ENCODE measurements at places on chromosomes 12 and 14.

- no peak for DNase-seq
Observed at GRCh38 chr12:130987151-130987931, 33.6 kb downstream of the ADGRD1 start.

GRCh38 chr14:92704036-92704804 lies 44.2 kb downstream of the LGMN start:
- no peak for DNase-seq

DNA sequence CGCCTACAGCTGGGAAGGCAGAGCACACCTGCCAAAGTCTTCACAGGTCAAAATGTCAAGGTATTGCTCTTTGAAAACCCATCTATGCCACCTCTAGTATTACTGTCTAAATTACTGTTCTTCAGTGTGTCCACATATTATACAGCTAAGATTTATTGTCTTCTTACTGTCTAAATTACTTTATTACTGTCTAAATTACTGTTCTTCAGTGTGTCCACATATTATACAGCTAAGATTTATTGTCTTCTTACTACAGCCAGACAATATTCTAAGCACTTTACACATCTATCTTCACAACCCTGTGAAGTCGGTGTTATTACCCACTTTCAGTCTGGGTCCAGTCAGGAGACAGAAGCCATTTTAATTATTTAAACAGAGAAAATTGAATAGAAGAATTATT lies 173.9 kb downstream of the MYRFL start:
- DNase-seq: no peak

DNA sequence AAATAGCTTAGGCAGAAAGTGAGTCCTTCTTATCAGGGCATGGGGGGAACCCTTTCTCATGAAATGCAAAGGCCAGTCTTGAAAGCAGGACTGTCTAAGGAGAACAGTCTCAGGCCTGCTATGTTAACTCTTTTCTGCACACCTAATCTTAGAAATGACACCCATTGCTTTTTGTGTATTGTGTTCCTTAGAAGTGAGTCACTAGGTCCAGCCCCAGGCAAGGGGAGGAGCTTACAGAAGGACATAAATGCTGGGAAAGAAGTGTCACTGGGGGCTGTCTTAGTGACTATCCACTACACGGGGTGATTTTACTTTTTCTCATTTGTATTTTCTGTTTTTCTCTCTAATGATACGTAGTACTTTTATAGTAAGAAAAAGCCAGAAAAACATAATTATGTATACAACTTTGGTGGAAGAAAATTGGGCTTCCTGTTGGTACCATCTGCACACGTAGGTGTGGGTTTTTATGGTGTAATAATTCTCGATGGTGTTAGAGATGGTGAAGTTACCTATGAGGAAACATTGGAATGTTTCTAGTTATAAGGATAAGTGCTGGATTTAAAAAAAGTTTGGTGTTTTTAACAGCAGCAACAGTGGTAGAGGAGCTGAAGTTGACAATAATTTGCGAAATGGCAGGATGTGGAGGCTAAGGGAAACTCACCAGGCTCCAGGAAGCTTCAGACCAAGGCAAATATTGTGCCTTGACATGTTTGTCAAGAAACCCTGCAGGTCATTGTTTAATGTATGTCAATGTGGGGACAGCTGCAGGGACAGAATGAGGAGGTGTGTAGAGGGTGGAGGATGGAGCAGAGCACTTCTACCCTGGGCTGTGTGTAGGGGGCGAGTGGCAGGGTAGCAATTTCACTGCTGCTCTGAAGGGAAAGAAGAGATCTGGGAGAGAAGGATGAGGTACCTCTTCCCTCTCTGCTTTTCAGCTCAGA lies 214.9 kb downstream of the KTN1 start:
- DNase-seq: no peak

GRCh38 chr14:102840771-102841528 lies 63.7 kb downstream of the TRAF3 start:
- no peak for DNase-seq

DNA sequence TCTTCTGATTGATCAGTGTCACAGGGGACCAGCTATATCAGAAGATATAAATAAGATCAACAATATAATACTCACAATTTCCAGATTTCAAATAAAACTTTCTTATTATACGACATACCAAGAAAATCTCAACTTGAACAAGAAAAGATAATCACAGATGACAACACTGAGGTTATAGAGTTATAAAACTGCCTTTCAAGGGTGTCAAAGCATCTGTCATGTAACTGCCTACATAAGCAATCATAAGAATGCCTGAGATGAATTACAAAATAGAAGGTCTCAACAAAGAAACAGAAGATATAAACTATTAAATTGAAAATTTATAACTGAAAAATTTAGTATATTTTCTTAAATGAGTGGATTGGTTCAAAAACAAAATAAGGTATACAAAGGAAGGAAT lies 659.2 kb downstream of the SLC16A7 start:
- DNase-seq: no peak

- DNase-seq: no peak
Observed at GRCh38 chr12:7271893-7272514, 31.9 kb upstream of the ACSM4 start.

DNA sequence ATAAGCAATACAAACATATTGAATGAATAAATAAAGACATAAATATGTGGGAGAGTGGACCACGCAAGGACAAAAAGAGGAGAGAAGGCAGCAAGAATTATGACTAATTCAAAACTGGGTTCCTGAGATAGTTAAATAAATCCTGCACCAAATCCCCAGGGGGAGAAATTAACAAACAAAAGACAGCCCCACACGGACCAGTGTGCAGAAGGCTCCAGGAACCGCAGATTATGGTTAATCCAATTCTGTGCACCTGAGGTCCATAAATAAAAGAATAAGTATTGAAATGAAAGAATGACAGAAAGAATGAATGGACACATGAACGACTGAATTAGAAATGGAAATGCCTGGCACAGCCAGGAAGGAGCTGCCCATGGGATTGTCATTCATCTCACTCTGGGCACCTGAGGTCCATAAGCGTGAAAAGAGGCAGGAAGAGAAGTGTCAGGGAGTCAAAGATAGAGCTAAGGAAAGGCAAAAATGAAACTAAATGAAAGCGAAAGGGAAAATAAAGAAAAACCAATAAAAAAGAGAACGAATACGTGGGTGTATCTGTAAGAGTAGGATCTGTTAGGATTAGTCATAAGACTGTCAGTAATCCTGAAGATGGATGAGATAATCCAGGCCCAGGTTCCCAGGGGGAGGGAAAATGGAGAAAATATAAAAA lies 23.3 kb downstream of the MEG3 start:
- DNase-seq: no peak

- no peak for DNase-seq
Observed at GRCh38 chr14:65225299-65226159, 123.2 kb upstream of the MAX start.

GRCh38 chr12:108340037-108340436 lies 926 bp upstream of the CMKLR1 start:
- DNase-seq: no peak

GRCh38 chr12:106118-106591 lies 39.6 kb downstream of the IQSEC3 start:
- no peak for DNase-seq

DNA sequence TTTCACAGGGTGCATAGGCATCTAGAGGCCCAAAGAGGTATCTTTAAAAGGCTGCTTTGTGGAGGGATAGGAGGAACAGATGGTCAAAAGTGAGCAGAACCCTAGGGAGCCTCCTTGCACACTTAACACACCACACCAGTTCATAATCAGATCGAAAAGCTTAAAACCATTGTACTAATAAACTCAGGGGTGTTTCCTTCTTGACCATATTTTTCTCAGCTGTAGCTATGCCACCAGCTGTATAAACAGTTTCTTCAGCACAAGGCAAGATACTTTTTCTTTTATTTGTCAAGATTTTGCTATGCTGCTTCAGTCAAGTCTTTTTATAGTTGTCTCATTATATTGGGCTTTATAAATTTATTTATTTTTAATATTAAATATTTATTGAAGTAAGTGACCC lies 88.7 kb downstream of the RIC8B start:
- no peak for DNase-seq

GRCh38 chr14:99272899-99273765 lies 1.1 kb upstream of the BCL11B start:
- peak; percentile 64 for DNase-seq

DNA sequence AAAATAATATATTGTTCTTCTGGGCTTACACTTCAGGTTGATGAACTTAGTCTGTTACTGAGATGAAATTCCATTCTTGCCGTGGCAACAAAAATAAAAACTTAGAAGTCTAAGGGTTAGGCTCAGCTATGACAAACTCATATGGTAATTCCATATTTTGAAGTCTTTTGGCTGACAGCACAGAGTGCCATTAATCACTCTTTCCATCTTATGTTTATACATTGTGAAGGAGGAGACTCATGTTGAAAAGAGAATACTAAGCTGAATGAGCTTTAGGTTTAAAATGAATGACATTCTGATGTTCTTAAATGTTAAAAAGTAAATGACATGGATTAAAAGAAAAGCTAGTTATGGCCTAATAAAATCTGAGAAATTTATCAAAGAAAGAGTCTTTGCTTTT lies 291.9 kb downstream of the SOX5 start:
- DNase-seq: no peak

- no peak for DNase-seq
Observed at GRCh38 chr14:64061706-64062105, 208.9 kb downstream of the SYNE2 start.

DNA sequence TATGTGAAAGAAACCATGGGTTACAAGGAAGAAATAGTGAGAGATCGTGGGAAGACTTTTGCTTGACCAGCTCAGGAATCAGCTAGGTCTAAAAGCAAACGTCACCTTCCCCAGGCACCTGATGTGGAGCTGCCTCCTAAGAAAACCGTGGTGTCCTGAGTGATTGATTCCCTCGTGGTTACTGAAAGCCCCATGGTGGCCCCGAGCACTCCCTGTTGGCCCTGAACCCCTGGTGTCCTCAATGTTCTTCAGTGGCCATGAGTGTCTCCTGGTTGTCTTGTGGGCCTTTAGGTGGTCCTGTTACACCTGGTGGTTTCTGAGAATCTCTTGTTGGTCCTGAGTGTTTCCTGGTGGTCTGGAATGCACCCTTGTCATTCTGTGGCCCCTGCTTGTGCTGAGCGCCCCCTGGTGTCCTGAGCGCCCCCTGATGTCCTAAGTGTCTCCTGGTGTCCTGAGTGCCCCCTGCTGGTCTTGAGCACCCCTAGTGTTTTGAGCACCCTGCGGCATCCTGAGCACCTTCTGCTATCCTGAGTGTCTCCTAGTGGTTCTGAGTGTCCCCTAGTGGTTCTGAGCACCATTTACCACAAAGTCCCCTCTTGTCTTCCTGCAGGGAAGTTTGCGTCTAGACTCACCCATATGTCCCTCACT lies 518.7 kb downstream of the TMEM121 start:
- peak; percentile 76 for DNase-seq

DNA sequence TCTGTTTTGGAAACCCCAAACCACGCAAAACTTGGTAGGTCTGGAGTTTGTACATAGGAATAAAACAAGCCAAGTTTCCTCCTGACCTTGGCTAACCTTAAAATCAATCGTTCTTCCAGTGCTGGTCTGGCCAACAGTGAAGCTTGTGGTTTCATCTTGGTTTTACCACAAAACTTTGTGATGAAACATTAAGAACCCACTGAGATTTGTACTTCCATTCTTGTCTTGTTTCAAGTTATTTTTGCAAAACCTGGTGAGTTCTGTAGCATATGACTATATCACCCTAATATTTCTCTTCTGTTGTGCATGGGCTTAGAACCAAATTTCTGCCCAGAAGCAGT lies 26.4 kb downstream of the SIX1 start:
- DNase-seq: no peak

GRCh38 chr12:44570036-44570583 lies 306.0 kb downstream of the NELL2 start:
- DNase-seq: no peak

DNA sequence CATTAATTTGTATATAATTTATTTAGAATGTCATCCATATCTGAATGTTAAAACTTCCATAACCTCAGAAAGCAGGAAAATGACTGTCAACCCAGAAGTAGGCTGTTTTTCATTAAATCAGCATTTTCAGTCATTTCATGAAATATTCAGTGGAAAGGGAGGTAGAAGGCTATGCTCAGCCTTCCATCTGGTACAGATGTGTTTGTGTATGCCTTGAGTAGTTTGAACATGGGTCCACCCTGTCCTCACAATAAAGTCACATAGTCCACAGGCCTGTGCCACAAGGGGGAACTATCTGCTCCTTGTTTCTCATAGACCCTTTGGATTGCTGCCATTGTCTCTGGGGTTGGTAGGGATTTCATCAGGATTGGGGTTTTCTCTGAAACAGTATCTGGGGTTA lies 9.1 kb downstream of the LACRT start:
- no peak for DNase-seq

DNA sequence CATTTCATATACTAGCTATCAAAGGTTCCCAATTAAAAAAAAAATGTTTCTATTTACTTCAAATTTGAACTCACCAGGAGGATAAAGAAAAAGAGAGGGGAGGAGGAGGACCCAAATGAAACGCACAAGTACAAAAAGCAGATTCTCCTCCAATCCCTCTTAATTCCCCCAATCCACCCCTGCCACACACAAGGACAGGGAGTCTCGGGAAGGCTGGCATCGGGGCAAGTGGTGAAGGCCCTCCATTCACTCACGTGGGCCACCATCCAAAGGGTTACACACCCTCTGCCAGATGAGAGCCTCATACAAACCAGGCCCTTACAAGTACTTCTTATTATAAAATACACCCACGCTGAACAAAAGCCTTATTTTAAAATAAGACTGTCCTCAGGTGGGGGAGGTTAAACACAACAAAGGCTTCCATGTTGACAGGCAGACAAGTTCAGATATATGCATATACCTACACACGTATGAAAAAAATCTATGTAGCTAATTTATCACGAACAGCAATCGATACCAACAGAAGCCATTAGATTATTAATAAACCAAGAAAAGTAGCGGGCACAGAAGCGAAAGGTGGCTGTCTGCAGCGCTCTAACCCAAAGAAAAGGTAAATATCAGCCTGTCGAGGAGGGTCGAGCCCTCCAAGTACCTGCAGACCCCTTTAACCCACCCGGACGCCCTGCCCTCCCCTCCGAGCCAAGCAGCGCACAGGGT lies 1.5 kb downstream of the ATP2B1 start:
- DNase-seq: no peak

DNA sequence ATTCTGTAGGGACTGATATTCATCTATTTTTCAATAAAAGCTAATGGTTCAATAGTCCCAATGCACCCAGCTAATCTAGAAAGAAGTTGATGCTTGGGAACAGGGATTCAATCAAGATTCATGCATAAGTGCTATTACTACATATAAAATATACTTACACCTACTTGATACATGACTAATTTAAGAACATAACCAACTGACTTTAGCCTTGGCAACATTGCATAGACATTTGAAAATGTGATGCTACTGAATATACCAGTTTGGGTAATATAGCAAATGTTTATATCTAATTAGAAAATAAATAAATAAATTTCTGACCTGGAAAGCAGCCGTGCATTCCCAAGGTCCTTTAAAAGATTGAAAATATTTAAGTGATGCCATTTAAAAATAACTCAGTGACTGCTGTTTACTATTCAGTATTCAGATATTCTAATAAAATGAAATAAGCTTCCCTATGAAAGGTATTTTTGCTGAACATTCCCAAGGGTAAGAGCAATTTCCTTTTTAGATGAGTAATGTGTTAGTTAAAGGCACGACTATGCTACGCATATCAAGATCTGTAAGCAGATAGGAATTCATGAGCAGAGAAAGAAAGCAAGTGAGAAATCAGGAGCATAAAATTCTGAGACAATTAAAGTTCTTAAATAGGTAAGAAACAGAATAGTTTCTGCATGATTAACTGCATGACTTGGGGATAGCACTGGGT lies 160.6 kb upstream of the SYT1 start:
- no peak for DNase-seq

GRCh38 chr12:82009524-82009923 lies 250.4 kb upstream of the PPFIA2 start:
- no peak for DNase-seq

Measured in stimulated activated CD4-positive, alpha-beta T cell treated with anti-CD3 and anti-CD28 coated beads, Interleukin-1b, Interleukin-23, amount 100 ng/mL, for 4 hours (primary cell).